ENCODE measurements at places on chromosomes 12 and 14. TPM values are rescaled to one million over a fixed set of nuclear protein-coding genes. Genes with fewer than 3 reads are reported as not detected.

DNA sequence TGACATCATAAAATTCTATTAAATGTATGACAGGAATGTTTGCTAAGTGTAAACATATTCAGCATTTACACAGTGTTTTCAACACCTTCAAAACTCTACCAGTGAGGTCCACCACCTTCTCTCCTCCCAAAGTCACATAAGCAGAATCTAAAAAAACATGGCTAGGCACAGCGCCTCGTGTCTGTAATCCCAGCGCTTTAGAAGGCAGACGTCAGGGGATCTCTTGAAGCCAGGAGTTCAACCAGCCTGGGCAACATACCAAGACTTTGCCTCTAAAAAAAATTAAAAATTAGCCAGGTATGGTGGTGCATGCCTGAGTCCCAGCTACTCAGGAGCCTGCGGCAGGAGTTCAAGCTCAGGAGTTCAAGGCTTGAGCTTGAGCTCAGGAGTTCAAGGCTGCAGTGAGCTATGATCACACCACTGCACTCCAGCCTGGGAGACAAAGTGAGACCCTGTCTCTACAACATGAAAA lies 30.0 kb downstream of the NUMB start:
- DNase-seq, result no peak

ZDHHC22 gene
- not detected for total RNA-seq

ZC3H14 gene
- total RNA-seq, result 42.7 TPM

DNA sequence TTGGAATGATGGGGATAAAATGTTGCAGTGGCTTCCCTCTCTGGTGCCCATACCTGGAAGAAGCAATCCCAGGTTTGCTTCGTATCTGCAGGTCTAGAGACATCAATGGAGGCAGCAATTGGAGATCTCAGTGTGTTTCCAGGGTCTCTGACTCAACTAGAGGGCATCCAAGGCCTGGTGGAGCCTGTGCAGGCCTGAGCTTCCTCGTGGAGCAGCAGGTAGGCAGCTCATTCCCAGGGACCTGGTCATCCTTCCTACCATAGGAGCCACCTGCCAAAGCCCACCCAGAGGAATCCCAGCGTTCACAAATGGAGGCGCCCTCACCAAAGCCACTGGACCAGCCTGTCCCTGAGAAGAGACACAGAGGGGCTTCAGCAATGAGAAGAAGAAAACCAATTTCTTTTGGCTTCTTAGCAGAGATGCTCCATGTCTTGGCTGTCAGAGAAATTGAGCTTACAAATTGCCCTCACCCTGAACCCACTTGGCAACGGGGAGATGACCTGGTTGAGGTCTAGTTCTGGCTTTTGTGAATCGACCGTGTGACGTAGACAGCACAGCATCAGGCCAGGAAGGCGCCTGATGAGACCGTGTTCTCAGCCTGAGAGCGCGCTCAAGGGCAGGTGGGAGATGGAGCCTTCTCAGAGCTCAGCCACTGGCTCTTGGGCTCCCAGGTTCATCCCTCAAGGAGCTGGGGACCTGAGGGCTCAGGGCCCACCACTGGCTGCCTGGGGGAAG lies 283.6 kb downstream of the DPF3 start:
- no peak for DNase-seq

DNA sequence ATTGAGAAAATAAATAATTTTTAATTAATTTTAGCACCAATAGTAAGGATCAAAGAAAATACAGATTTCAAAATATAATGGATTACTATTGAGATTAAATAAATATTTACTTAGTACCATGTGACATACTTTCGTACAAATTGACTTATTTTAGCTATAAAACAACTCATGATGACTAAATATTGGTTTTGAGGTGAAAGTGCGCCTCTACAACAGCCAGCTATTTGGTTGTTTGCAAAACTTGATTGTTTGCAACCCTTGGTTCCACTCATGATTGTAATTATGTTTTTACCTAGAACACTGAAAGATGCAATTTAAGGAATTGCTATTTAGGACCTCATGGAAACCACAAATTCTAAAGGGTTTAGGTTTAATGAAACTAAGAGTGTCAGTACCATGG lies 51.9 kb upstream of the PPM1H start:
- DNase-seq, result no peak

- no peak for DNase-seq
These were observed 179.2 kb downstream of the PELI2 start for GRCh38 chr14:56297449-56297848.

DNA sequence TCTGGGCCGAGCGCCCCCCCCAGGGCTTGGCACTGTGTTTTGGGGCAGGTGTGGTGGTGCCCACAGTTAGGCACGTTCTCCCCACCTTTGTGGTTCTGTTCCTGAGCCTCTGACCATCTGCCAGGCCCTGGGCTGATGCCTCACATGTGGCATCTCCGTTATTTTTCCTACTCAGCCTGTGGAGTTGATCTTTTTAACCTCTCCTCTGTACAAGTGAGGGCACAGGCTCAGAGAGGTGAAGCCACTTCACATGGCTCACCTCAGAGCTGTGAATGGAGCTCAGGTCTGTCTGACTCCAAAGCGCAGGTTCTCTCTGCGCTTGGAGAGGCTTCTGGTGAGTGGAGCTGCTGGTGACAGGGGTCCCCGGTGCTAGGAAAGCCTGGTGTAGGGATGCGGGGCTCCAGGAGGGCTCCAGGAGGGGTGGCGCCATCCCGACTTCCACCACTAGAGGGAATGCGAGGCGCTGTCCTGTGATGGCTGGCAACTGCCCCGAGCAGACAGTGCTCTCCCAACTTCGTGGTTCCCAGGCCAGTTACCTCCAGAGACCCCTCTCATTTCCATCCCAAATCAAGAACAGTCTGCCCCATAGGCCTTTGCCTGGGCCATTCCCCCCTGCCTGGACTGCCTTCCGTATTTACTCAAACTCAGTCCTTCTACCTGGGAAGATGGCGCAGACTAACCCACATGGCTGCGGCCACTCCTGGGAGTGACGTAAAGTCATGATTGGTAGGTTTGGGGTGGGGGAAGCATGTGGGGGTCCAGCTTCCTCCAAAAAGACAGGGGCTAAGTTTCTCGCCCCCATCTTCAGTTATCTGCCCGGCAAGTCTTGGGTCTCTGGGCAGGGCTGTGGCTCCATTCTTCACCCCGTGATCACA lies 9.9 kb downstream of the BCL7A start:
- no peak for DNase-seq

GRCh38 chr14:68451696-68452373 lies 341.0 kb downstream of the ZFP36L1 start:
- no peak for DNase-seq
